ENCODE measurements at places on chromosomes 11 and 22.

DNA sequence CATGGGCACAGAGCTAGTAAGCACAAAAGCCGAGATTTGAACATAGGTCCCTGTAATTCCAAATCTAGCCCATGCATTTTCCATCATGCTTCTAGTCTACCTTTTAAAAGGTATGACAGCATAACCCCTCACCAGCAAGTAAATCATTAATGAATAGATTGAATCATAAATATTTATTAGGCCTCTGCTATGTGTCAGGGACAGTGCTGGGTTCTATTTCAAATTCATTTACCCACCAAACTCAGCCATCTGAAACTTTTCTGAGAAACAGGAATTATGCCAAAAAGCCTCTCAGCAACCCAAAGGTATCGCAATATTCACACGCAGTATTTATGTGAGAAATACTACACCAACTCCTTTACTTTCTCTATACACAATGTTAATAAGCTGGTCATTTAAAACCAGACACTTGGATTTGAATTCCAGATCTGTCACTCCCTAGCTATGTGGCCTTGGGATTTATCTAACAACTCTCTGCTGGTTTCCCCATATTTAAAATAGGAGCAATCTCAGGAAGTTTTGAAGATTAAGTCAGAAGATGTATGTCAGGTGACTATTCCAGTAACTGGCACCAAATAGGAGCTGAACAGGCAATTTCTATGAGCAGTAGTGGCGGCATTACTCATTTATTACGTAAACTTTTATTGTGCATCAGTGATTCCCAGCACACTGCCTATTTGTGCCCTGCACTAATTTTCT lies 191.4 kb downstream of the TENM4 start:
- no peak for DNase-seq

DNA sequence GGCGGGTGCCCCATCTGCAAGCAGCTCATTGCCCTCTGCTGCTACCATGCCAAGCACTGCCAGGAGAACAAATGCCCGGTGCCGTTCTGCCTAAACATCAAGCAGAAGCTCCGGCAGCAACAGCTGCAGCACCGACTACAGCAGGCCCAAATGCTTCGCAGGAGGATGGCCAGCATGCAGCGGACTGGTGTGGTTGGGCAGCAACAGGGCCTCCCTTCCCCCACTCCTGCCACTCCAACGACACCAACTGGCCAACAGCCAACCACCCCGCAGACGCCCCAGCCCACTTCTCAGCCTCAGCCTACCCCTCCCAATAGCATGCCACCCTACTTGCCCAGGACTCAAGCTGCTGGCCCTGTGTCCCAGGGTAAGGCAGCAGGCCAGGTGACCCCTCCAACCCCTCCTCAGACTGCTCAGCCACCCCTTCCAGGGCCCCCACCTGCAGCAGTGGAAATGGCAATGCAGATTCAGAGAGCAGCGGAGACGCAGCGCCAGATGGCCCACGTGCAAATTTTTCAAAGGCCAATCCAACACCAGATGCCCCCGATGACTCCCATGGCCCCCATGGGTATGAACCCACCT lies 28.0 kb upstream of the L3MBTL2 start:
- no peak for DNase-seq

GRCh38 chr11:64313491-64314145 lies 3.7 kb downstream of the TRMT112 start:
- DNase-seq = no peak

DNA sequence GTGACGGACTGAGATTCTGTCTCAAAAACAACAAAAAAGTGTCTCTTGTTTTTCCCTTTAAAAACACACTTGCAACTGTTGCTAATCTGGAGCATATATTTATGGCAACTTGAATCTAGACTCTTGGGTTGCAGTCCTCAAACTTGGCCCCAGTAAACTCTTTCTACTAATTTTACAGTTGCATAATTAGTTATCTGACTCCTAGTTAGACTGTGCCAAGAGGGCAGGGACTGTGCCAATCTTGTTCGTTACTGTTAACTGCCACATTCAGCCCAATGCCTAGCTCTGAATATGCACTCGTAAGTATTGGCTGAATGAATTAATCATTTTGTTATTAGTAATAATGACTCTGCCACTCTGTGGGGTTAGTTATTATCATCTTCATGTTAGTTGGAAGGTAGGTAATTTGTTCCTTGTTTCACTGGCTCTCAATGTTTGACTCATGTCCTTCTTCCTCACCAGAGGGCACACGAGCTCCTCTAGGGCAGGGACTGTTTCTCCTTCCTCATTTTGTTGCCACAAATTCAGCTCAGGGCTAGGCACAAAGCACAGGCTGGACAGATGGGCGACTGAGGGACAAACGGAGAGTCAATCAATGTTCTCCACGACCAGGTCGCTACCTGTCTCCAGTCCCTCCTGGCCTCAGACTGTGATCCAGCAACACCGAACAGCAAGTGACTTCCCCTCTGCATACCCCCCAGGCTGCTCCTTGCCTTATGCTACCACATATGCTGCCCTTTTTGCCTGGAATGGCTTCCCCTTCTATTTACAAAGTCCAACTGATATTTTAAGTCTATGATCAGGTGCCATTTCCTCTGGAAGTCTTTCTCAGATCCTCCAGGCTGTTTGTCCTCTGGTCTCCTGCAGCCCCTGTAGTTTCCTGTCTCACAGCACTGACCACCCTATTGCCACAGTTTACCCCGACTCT lies 9.0 kb downstream of the CLPB start:
- DNase-seq = no peak

GRCh38 chr11:44990665-44991064 lies 40.0 kb upstream of the TP53I11 start:
- DNase-seq = no peak

- DNase-seq = no peak
These were observed 4.5 kb downstream of the KCNQ1OT1 start for GRCh38 chr11:2694995-2695939.

DNA sequence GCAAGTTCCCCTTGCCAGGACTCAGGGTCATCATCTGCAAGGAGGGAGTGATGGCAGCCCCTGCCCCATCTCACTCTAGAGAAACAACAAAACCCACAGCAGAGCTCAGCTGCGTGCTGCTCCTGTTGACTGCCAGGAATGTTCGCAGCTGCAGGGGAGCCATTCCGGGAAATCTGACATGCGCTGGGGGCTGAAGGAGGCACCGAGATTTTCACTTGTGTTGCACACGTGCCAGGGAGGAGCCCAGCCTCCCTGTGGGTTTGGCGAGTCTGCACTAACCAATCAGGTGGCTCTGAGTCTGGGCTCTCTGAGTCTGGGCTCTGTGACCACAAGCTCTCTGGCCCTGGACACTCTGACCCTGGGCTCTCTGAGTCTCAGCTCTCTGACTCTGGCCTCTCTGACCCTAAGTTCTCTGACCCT lies 10.5 kb downstream of the FGF3 start:
- DNase-seq = no peak

DNA sequence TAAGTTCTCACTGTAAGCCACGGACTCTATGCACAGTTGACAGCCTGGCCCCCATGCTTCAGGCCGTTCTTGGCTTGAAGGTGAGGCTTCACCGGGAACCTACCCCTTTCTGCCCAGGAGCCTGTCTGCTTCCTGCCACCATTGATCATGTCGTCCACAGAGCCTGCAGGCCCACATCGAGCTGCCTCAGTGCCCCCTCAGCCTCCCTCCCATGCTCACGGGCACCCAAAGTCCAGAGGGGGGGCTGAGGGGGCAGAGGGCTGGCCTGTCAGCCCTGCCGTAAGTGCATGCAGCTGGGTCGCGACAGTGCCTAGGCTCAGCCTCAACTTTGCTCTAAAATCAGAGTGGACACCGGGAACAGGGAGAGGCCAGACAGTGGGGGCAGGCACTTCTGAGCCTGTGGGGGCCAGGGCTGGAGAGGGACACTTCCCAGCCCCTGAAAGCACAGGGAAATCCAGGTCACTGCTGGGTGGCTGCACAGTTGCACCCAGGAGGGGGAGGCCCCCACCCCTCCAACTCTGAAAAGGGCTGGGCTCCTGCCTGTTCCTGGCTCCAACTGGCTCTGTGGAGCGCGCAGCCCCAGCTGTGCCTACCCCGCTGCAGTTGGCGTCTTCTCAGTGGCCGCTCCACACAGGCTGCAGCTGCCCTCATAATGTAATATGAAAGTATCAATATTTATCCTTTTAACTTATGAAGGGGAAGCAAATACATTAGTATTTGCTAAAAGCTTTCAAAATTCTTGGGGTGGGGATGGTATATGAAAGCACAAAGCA lies 598.6 kb downstream of the DLG2 start:
- DNase-seq = no peak

DNA sequence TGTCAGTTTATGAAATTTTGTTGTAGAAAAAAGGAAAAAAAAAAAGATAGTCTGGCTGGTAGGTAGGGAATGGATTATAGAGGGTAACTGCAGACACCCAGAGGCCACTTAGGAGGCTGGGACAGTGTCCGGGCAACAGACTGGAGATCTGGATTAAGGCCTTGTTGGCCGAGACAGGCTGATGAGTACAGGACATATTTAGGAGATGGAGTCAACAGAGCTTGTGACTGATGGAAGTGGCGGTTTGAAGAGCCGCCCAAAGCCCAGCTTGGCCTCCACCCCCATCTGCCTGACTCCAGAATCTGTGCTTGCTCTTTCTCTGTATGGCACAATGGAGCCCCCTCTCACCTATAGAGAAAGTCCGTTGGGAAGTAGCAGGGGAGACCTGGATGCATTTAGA lies 7.6 kb downstream of the PLEKHB1 start:
- no peak for DNase-seq

- no peak for DNase-seq
These were observed 54.4 kb downstream of the FCHSD2 start for GRCh38 chr11:73087730-73088129.

GRCh38 chr22:29167032-29167911 lies 38.4 kb upstream of the EMID1 start:
- DNase-seq = no peak

DNA sequence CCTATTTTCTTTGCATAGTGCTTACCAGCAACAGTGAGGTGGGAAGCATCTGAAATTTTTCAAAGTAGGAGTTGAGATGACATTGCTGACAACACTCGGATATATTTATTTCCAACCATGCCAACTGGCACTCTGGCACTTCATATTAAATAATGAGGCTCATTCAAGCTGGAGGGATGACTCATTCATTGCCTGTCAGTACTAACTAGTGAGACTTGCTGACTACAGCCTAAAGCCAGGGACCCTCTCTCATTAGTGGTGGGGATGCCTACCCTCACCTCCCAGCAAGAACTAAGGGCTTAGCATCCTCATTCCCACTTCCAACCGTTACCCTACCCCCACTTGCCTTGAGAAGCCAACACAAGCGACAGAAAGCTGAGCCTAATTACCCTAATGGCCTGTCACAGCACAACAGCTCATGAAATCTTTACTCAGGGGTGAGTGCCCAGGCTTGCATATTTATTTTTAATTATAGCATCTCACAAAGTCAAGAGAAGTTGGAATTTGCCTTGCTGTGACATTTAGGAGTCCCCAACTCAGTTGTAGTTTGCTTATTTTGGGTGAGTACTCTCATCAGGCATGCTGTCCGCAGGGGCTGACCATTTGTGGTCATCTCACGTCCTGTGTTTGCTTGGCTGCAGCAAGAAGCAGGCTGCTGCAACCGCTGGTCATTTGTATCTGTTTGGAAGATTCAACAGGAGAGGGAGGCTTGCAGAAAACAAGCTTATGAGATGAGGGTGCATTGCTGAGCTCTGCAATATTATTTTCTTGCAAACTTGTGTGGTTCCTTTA lies 181.6 kb upstream of the POU2AF2 start:
- no peak for DNase-seq

- no peak for DNase-seq
These were observed 58.5 kb upstream of the PDGFD start for GRCh38 chr11:104222464-104222863.

- no peak for DNase-seq
These were observed 28.4 kb downstream of the KIAA0930 start for GRCh38 chr22:45212306-45212709.

DNA sequence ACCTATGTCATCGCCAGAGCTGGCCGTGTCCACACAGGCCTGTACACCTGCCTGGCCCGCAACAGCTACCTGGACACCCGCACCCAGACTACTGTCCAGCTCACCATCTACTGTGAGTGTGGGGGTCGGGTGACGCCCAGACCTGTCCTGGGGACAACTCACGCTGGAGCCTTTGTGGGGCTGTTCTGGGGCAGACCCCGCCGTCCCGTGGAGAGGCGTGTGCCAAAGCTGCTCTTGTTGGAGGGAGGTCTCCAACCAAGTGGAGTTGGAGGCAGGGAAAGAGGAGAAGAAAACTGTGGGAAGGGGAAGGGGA lies 4.3 kb downstream of the VSIG10L2 start:
- DNase-seq = no peak

DNA sequence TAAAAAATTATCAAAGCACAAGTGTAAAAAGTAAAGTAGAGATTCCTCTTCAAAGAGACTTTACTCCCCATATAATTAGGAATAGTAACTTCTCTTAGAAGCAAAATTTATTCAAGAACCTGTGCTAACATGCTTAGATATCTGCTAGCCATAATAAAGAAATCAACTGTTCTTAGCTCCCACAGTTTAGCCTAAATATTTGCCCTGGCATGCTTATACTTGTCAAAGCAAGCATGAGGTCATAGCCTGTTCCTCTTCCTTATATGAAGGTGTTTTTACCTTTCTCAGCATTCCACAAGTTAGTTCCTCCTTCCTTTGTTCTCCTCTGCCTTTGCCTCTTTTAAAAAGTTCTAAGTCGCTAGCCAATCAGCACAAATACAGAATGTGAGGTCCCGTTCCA lies 30.3 kb downstream of the RIC3 start:
- no peak for DNase-seq

DNA sequence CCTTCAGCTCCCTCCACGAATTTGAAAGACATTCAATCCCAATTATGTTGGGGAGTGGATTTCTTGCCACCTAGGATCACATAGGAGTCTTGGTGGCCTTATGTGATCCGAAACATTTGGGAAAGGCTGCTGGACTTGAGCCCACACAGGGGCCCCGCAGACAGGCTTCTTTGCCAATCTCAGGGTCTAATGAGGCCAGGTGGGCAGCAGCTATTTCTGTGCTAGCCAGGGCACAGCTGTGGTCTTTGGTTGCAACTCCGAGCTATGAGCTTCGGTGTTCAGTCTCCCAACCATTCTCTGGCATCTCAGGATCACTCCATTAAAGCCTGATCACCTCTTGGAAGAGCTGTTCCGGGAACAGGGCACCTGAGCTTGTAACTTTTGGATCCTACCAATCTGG lies 84.4 kb downstream of the TP53I11 start:
- no peak for DNase-seq

GRCh38 chr11:94400839-94401772 lies at the start of gene GPR83:
GPR83 (minus strand) TSS chr11:94401419; CDS start chr11:94401247, 172 bp downstream.
- DNase-seq = no peak

GRCh38 chr11:117618982-117619355 lies 178.0 kb downstream of the DSCAML1 start:
- DNase-seq = no peak

- no peak for DNase-seq
These were observed 47.1 kb upstream of the UCP3 start for GRCh38 chr11:74055938-74056337.

DNA sequence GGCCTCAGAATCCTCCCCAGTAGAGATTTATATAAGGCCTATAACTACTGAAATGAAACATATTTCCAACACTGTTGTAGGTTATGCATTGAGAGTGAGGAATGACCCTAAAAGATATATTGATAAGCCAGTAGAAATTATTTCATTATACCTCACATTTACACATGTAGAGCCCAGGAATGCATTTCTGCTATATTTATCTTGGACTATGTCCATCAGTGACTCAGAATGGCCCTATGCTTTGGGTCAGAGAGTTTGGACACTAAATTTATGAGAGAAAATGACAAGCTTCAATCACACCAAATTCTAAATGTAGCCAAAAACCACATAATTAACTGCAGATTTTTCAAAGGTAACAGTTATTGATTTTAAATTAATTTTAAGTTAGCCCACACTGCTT lies 761.9 kb downstream of the DLG2 start:
- DNase-seq = no peak

Measured in glomerular endothelial cell (primary cell).